ENCODE measurements at places on chromosomes 4 and X. TPM values are rescaled to one million over a fixed set of nuclear protein-coding genes. Genes with fewer than 3 reads are reported as not detected.

Gene NPNT
- 30.9 TPM for total RNA-seq

Gene SSX2B
- not detected for total RNA-seq

Gene GBA3
- 9.5 TPM for total RNA-seq

GRCh38 chrX:14676431-14676830, 147.1 kb downstream of the GLRA2 start:
- H3K27ac ChIP-seq: no peak overlapping the region
- H3K4me1 ChIP-seq: no peaks in the 10 kb centered on the region
- no peak for DNase-seq
- no peaks in the 10 kb centered on the region for H3K36me3 ChIP-seq
- no peaks in the 10 kb centered on the region for H3K27me3 ChIP-seq

DNA sequence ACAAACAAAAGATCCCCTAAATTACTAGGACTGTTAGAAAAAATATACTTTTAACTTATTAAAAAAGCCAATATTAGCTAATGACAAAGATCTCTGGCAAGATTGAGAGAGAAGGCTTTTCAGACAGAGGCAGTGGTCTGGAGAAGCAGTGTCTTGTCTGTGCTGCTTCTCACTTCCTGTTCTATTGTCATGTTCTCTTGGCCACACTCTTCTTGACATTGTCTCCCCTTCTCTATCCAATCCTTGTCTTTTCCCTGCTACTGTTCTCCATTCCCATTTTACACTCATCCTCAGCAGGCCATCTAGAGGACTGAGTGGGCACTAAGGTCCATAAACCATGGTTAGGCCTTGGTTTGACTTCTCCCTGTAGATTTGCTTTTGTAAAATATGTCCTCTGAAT, 14.0 kb upstream of the TAPT1 start:
- no peak overlapping the region for H3K4me3 ChIP-seq
- no peaks in the 10 kb centered on the region for H3K4me1 ChIP-seq
- no peak overlapping the region for H3K27ac ChIP-seq
- H3K36me3 ChIP-seq: no peaks in the 10 kb centered on the region

- no peak overlapping the region for H3K4me3 ChIP-seq
- no peaks in the 10 kb centered on the region for H3K4me1 ChIP-seq
- no peak overlapping the region for H3K27ac ChIP-seq
- DNase-seq: no peak
- H3K27me3 ChIP-seq: no peaks in the 10 kb centered on the region
Measured at GRCh38 chr4:62070291-62070852, 870.2 kb downstream of the ADGRL3 start.

GRCh38 chr4:73744203-73744602, 3.8 kb downstream of the CXCL8 start:
- H3K27ac ChIP-seq: no peak overlapping the region
- no peak for DNase-seq
- no peak overlapping the region for H3K4me3 ChIP-seq
- H3K27me3 ChIP-seq: no peaks in the 10 kb centered on the region
- H3K36me3 ChIP-seq: no peaks in the 10 kb centered on the region
- no peaks in the 10 kb centered on the region for H3K4me1 ChIP-seq

GRCh38 chr4:108937066-108937465, 174.2 kb upstream of the ETNPPL start:
- H3K4me1 ChIP-seq: no peaks in the 10 kb centered on the region
- H3K36me3 ChIP-seq: no peaks in the 10 kb centered on the region
- no peak for DNase-seq
- no peak overlapping the region for H3K27ac ChIP-seq
- no peaks in the 10 kb centered on the region for H3K27me3 ChIP-seq

DNA sequence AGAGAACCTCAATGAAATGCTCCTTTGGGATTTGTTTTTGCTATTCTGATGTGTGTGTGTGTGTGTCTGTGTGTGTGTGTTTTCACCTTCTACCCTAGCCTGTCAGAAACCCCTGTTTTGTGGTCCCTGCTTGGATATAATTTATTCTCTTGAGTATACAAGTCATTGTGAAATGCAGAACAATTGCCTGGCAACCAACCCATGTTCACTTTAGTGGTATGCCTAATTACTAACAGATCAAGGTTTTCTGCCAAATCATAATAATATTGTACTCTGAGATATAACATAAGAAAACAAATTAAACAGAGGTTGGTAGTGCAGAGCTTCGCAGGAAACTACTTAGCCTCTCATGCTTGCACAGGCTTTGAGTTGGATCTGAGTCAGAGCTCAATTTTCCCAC, 7.0 kb upstream of the TET2 start:
- H3K27me3 ChIP-seq: no peaks in the 10 kb centered on the region
- no peak overlapping the region for H3K27ac ChIP-seq
- no peak overlapping the region for H3K4me3 ChIP-seq
- no peak for DNase-seq
- H3K36me3 ChIP-seq: no peaks in the 10 kb centered on the region

DNA sequence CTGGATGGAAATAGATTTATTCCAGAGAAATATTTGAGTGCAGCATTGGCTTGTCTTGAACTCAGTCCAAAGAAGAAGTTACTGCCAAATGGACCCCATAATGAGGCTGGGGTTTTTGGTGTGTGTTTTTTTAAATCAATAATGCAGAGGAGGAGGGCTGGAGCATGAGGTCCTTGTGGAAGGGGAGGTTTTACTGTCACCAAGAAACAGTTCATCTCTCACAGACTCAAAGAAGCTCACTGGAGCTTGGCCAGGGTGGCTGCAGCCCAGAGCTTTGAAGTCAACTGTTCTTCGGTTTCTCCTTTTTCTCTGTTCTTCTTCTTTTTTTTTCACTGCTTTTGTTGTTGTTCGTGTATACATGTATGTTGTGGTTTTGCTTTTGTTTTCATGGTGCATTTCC, 377.7 kb downstream of the FBXW7 start:
- no peaks in the 10 kb centered on the region for H3K4me1 ChIP-seq
- H3K36me3 ChIP-seq: no peaks in the 10 kb centered on the region
- H3K4me3 ChIP-seq: no peak overlapping the region
- H3K27ac ChIP-seq: no peak overlapping the region

DNA sequence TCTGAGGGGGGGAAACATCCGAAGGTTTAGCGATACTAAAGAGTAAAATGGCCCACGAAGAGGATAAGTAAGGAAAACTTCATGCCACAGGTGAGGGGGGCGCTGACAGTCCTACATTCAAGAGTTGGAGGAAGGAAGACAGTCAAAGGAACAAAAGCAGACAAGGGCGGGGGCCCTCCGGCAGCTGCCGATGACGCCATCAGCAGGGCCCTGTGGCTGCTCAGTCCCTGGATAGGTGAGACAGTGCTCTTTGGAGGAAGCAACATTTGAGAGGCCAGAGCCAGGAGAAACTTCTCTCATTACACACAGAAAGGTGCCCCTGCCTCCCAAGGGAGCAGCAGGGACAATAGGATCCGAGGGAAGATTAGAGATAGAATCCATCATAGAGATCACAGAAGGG, 41.5 kb downstream of the RAB40AL start:
- H3K27ac ChIP-seq: no peak overlapping the region
- no peaks in the 10 kb centered on the region for H3K36me3 ChIP-seq
- peaks cover 3% of the 10 kb centered on the region for H3K27me3 ChIP-seq
- H3K4me1 ChIP-seq: no peaks in the 10 kb centered on the region
- DNase-seq: no peak
- H3K4me3 ChIP-seq: no peak overlapping the region

GRCh38 chr4:48484494-48485168, 1.5 kb downstream of the SLC10A4 start:
- no peak overlapping the region for H3K27ac ChIP-seq
- H3K36me3 ChIP-seq: no peaks in the 10 kb centered on the region
- DNase-seq: no peak
- H3K4me1 ChIP-seq: no peaks in the 10 kb centered on the region
- H3K27me3 ChIP-seq: peaks cover 64% of the 10 kb centered on the region
- no peak overlapping the region for H3K4me3 ChIP-seq
